ENCODE measurements at places on chromosomes 4 and X. TPM values are rescaled to one million over a fixed set of nuclear protein-coding genes. Genes with fewer than 3 reads are reported as not detected.

The RBMXL3 gene
- not detected for total RNA-seq

- no peak for DNase-seq
Observed at GRCh38 chrX:153573984-153574383, 25.0 kb downstream of the CCNQ start.

- DNase-seq: no peak
Observed at GRCh38 chr4:115126491-115126890, 13.1 kb upstream of the NDST4 start.

DNA sequence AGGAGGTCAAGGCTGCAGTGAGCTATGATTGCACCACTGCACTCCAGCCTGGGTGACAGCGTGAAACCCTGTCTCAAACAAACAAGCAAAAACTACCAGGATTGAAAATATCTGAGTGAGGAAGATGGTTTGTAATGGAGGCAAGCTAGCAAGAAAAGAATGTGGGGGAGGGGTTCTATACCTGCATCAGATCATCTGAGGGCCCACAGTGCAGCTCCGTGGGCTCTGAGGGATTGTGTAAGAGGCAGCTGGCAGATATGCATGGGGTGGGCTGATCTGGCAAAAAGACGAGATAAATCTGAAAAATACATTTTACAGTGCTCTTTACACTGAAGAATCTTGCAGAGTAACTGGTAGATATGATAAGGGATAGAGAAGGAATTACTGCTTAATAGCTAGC is 28.9 kb upstream of the CHRNA9 start:
- no peak for DNase-seq

DNA sequence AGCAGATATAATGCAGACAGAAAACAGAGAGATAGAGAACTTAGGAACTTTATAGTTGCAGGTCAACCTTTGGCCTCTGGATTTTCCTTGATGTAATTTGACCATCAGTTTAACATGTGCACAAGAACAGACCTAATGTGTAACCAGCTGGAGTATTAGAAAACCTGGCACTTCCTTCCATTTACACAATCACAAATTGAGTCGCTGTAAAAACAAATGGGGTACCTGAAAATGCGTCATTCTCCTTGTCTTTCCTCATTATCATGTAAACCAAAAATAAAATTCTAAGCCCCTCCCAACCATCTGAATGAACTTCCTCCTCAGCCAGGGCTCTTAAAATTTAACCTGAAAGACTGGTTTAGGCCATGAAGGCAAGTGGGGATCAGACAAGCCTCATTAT is 358.4 kb upstream of the MAGEB16 start:
- DNase-seq: no peak

The CT45A3 gene
- not detected for total RNA-seq

DNA sequence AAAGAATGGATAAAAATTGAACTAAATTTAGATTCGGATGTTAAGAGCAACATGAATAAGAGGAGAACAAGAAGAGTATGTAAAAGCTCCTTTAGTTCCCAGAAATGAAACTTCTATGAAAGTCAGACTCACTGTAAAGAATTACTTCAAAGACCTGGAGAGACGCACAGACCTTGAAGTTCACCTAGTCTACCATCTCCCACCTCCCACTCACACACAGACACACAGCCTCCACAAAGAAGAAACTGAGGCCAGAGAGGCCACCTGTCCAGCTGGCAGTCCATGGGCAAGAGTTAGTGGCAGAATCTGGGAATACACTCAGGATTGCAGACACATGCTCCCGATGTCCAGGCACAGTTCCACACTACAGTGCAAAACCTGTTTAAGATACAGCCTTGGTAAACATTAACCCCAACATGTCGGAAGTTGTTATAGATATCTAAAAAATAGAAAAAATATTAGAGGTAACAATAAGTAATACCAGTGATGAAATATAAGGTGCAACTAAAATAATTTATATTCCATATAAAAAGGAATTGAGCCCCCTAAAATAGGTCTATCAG is 288.8 kb downstream of the INPP4B start:
- no peak for DNase-seq

The AREG gene
- total RNA-seq: 0.57 TPM

The PNCK gene
- 4.9 TPM for total RNA-seq

DNA sequence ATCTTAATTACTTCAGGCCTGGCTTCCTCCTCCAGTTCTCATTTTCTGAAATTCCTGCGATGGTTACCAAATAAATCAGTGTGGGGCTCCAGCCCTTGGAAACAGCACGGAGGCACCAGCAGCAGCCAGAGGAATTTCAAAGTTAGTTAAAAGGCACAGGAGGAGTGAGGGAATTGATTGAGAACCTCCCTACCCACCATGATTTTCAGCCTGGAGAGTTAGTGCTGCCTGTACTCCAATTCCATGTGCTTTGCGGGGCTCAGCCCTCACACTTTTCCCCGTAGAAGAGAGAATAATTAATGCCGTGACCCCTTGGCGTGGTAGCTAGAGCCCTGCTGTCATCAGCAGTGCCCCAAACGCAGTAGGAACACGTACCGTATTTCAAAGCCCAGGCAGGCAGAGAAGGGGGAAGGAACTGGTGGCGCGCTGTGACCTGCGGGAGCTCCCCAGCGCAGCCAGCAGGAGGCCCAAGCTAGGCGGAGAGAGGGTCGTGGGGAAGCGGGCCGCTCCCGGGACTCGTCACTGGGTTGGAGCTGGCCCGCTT is 84.0 kb upstream of the IGFBP7 start:
- DNase-seq: no peak

- no peak for DNase-seq
Observed at GRCh38 chrX:138287205-138287877, 424.2 kb downstream of the FGF13 start.

DNA sequence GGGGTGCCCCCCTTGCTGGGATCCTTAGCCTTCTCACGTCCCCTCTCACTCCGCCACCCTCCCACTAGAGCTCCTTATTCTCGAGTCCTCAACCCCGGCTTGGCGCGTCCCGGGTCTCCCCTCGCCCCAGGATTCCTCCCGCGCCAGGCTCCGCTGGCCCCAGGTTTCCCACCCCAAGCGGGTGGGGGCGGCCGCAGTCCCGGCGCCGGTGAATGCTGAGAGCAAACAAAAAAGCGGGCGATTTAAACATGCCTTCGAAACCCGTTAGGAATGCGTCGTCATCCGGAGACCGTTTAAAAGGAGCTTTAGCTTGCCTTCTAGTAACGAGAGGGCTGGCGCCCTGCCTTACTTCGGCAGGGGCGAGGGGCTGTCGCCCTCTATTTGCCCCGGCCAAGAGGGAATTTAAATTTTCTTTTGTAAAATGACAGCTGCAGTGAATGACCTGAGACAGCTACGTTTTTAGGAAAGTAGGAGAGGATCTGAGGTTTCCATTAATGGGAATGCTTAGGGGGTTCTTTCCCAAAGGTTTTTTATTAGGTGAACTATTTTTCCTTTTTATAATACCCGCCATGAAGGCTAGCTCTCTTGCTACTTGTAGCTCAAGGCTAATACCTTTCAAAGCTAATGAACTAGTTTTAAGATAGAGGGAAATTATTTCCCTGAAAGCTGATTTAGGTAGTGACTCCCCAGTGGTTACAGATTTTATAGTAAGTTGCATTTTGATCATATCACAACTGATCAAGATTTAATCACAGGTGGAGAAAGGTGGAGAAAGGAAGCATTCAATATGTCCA is 3.1 kb downstream of the JADE1 start:
- DNase-seq: peak; percentile 63

GRCh38 chrX:133265331-133265730 is 47.2 kb upstream of the TFDP3 start:
- no peak for DNase-seq

- no peak for DNase-seq
Observed at GRCh38 chr4:138217567-138217966, 24.6 kb downstream of the SLC7A11 start.

DNA sequence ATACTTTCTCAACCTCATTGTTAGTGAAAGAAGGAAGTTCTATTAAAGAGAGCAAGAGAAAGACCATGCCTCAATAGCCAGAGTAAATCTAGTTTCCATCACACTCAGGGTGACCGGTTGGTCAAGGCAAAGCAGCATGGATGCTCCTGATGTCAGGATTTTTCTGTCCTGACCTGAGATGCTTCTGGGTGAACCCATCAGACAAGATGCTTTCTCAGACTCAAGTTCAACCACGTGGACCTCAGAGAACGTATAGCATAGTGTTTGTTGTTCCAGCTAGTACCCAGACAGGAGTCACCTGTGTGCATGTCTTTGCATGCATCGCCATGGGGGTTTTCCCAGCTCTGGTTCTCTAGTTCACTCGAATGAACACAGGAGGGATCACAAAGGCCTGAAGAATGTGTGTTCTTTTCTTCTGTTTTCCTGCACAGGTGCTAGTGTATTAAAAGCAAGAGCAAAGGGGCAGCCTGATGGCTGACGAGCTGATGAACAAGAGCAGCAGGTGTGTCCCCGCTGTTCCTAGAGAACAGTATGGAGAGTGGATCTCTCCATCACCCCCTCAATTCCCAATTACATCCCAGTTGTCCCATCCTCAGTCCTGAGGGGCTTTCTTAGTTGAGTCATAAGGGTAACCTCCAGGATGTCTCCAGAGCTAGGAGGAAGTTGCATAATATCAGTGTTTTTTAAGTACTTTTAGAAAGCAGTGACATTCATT is 110.5 kb upstream of the ENPP6 start:
- no peak for DNase-seq

DNA sequence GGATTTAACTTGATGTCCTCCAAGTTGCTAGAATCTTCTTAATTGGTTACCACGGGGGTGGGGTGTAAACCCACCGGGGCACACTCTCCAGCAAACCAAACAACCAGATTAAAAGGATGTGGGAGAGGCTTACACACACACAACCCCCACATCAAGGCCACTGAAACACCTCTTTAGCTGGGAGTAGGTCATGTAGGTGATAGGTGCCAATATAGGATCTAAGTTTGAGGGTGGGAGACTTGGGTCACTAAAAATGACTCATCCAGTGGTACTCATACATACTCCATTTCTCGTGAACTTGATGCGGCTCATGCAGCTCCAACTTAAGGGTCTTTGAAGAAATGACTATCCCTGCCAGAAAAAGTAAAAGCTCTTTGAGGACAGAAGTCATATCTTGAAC is 20.5 kb upstream of the CD40LG start:
- no peak for DNase-seq

DNA sequence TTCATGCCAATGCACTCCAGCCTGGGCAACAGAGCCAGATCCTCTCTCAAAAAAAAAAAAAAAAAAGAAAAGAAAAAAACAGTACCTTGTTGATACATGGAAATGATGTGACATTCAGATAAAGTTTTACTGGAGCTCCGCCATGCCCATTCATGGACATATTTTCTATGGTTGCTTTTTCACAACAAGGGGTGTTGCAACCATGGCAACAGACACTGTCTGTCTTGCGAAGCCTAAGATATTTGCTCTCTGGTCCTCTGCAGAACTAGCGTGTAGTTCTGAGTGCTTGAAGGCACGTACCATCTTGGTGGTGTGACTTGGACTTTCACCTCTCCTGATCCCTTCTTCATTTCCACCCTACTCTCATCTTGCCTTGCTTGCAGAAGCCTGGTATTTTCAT is 53.2 kb downstream of the TBL1X start:
- DNase-seq: no peak

GRCh38 chrX:643241-643595 is 12.6 kb downstream of the SHOX start:
- DNase-seq: no peak

- DNase-seq: no peak
Observed at GRCh38 chr4:174628191-174628590, 105.9 kb upstream of the HPGD start.

The PSMD10 gene
- 24.5 TPM for total RNA-seq

DNA sequence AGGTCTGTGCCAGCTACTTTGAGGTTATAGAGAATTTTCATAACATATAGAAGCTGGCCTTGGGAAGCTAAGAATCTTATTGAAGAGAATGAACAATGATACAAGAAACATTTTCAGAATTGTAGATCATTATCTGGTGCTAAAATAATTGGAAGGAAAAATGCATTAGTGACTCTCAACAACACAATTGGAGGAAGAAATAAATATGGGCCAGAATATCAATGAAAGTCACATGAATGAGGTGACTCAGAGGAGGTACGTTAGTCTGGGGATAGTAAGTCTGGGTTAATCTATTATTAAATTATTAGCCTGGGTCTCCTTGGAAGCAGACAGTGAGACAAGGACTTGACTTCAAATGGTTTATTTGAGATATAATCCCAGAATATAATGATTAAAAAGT is 529.3 kb upstream of the SLIT2 start:
- no peak for DNase-seq

DNA sequence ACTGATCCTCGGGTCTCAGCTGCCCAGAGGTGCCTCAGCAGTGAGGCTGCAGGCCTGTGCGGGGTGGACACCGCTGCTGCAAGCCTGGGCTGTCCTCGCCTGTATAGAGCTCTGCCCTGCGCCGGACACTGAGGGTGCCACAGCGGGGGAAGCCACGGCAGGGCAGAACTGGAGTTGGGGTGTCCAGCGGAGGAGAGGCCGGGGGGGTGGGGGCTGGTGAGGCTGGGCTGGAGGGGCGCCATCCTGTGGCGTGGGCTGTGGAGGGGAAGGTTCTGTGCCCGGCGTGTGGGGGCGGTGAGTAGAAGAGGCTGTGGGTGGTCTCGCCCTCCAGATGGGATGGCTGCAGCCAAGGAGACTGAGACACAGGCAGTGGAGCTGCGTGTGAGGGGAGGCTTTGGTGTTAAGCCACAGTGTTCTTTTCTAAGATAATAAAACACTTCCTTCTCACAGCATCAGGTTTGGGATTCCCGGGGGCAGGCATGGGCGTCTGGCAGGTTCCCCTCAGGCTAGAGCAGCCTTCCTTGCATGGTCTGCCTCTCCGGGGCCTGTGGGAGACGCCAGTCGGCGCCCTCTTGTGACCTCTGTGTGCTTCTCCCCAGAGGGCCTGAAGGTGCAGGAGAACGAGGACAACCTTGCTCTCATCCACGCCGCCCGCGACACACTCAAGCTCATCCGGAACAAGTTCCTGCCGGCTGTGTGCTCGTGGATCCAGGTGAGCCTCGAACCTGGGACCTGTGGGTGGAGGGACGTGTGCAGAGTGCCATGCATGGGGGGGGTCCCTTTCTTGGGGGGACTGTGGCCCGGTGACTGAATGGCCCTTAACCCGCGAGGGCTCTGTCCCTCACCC is 7.4 kb downstream of the UVSSA start:
- no peak for DNase-seq

Data from aorta (tissue), 5 donors.